Renal cortical epithelial cell (primary cell): ENCODE measurements at places on chromosomes 1 and 21. TPM values are rescaled to one million over a fixed set of nuclear protein-coding genes. Genes with fewer than 3 reads are reported as not detected.

Gene SLC35F3
- total RNA-seq = 2.7 and 8.3 TPM in 2 replicates

Gene CENPS
- total RNA-seq = 7.6 and 16.7 TPM in 2 replicates

Gene CORT
- 0.69 TPM in 1 of 2 replicates, not detected in the other for total RNA-seq

Gene CD1E
- total RNA-seq = not detected in 2 replicates

Gene CTH
- 3.9 and 4.3 TPM in 2 replicates for total RNA-seq

Gene MXRA8
- total RNA-seq = 24.7 and 35.6 TPM in 2 replicates

Gene IL6R
- total RNA-seq = 13.9 and 14.6 TPM in 2 replicates

Gene SELENBP1
- total RNA-seq = 5.0 and 26.8 TPM in 2 replicates

Gene COL8A2
- total RNA-seq = 0.69 and 2.7 TPM in 2 replicates

Gene MPZ
- 0.45 and 1.4 TPM in 2 replicates for total RNA-seq

Gene HSD3B1
- not detected in 2 replicates for total RNA-seq

Gene MSH4
- total RNA-seq = 0.17 and 0.75 TPM in 2 replicates

Gene CFAP141
- total RNA-seq = not detected in 2 replicates

Gene BCAN
- total RNA-seq = 3.7 TPM in 1 of 2 replicates, not detected in the other

Gene DYRK3
- total RNA-seq = 13.5 and 15.6 TPM in 2 replicates

Gene KIAA1614
- 5.9 and 10.7 TPM in 2 replicates for total RNA-seq

Gene CD5L
- total RNA-seq = not detected in 2 replicates

Gene LCE1F
- not detected in 2 replicates for total RNA-seq

Gene TNFRSF4
- total RNA-seq = not detected in 2 replicates

Gene CDCA8
- total RNA-seq = 1.3 and 6.8 TPM in 2 replicates

Gene FAM72A
- 1.9 and 6.8 TPM in 2 replicates for total RNA-seq

Gene MYOG
- total RNA-seq = not detected in 2 replicates

Gene OR2T11
- 0.10 TPM in 1 of 2 replicates, not detected in the other for total RNA-seq

Gene CD52
- total RNA-seq = not detected in 2 replicates

Gene BACE2
- total RNA-seq = 88.7 and 99.5 TPM in 2 replicates
